Testis (tissue), 5 donors: ENCODE measurements at places on chromosomes 5 and 9. TPM values are rescaled to one million over a fixed set of nuclear protein-coding genes. Genes with fewer than 3 reads are reported as not detected.
A peak's percentile ranks its signal among the peaks of the same experiment; 100 is the strongest.

DNA sequence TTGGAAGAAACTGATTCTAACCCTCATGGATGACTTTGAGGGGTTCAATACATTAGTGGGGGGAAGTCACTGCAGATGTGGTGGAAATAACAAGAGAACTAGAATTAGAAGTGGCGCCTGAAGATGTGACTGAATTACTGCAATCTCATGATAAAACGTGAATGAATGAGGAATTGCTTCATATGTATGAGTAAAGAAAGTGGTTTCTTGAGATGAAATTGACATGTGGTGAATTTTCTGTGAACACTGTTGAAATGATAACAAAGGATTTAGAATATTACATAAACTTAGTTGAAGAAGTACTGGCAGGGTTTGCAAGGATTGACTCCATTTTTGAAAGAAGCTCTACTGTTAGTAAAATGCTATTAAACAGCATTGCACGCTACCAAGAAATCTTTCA, 113.0 kb downstream of the UGCG start:
- DNase-seq: no peak
- no peaks in the 10 kb centered on the region for H3K36me3 ChIP-seq
- peaks cover 12% of the 10 kb centered on the region for H3K4me1 ChIP-seq

DNA sequence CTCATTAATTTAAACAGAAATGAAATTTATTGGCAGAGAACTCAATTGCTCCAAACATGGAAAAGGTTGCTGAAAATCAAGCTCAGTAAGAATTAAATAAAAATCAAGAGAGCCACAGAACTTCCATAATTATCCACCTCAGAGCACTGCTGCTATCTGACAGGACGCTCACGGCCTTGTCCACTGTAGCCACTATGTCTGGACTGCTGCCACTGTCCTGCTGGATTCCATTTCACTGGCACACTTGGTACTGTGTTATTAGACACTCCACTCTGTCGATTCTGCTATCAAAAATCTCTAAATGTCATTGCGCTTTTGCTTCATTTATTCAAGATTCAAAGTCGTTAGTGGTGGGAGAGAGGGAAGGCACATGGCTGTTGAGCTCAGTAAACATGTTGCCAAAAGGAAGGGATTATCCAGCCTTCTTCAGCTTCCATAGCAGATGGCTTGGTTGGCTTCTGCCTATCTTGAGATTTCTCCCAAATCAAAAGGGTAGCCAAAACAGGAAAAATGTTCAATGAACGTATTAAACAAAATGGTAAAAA, 815.0 kb downstream of the CDH18 start:
- no peaks in the 10 kb centered on the region for H3K36me3 ChIP-seq
- H3K27ac ChIP-seq: no peak overlapping the region
- H3K4me3 ChIP-seq: no peak overlapping the region
- H3K27me3 ChIP-seq: no peaks in the 10 kb centered on the region
- DNase-seq: peak; percentile 41

GRCh38 chr5:169197343-169197742, 103.6 kb downstream of the SLIT3 start:
- no peaks in the 10 kb centered on the region for H3K4me1 ChIP-seq
- H3K4me3 ChIP-seq: no peak overlapping the region
- H3K27ac ChIP-seq: no peak overlapping the region
- H3K36me3 ChIP-seq: no peaks in the 10 kb centered on the region
- H3K27me3 ChIP-seq: no peaks in the 10 kb centered on the region
- DNase-seq: peak; percentile 30

GRCh38 chr9:2260417-2261306, 245.5 kb downstream of the SMARCA2 start:
- no peaks in the 10 kb centered on the region for H3K27me3 ChIP-seq
- DNase-seq: peak; percentile 48
- H3K36me3 ChIP-seq: no peaks in the 10 kb centered on the region

DNA sequence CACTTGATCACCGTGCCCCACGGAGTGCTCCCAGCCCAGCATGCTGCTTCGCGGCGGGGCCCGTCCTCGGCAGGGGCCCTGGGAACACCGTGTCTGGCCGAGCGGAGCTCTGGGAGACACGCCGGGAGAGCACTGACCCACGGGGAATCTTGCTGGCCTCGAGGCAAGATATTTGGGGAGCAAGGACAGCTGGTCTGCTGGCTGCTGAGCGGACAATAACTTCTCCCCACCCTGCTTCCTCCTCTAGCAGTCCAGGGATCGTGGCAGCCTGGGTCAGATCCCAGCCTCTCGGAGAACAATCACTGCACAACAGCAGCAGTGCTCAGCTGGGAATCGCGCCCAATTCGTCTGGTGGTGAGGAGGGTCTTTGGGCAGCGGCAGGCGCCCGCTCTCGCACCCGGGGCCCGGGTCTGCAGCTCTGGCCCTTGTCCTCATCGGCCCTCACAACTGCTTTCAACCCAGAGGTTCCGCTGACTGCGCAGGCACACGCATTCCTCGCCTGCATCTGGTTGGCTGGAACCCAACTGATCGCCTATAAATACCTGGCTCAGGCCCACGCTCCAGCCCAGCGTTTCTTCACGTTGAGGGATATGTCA, 43.4 kb downstream of the DBH start:
- H3K36me3 ChIP-seq: no peaks in the 10 kb centered on the region
- peak; percentile 67 for DNase-seq
- no peak overlapping the region for H3K4me3 ChIP-seq
- no peaks in the 10 kb centered on the region for H3K27me3 ChIP-seq
- no peak overlapping the region for H3K27ac ChIP-seq

DNA sequence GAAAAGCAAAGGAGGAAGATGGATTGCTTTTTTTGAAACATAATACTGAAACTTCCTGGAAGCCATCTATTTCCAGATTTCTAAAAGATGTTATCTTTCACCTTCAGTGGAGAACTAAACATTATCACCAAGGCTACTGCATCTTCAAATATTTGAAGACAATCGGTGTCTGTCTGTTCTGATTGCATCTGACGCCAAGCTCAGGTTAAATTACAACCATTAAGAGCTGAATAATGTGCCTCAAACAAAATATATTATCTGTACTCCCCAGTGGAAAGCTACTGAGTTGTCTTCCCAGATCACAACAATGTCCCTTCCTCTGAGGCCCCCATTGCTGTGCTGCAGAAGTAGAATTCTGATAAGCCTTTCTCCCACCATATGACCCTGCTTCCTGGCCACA, 342.3 kb downstream of the PLK2 start:
- no peak for DNase-seq
- no peak overlapping the region for H3K4me3 ChIP-seq
- no peaks in the 10 kb centered on the region for H3K27me3 ChIP-seq
- no peaks in the 10 kb centered on the region for H3K4me1 ChIP-seq

DNA sequence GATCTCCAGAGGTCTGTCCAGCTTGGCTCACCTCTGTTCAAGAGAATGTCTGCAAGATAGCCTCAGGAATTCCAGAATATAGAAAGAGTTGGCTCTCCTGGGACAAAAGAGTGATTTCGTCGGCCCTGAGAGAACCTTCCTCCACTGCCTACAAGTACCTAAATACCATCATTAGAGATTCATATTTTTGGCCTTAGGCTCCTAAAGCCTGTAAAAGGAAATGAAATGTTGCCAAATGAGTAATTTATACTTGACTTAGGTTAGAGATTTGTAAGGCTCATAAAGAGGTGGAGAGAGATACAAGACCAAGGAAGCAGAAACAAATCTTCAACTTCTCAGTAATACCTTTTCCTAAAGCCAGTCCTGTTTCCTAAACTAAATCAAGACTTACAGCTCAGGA, 146.2 kb downstream of the CCDC192 start:
- no peak for DNase-seq

PPIC gene
- 18.5 TPM for total RNA-seq

PLAC8L1 gene
- total RNA-seq: 4.4 TPM

UBE2QL1 gene
- total RNA-seq: 1.9 TPM
